ENCODE measurements at places on chromosomes 5 and 9.
A peak's percentile ranks its signal among the peaks of the same experiment; 100 is the strongest.

DNA sequence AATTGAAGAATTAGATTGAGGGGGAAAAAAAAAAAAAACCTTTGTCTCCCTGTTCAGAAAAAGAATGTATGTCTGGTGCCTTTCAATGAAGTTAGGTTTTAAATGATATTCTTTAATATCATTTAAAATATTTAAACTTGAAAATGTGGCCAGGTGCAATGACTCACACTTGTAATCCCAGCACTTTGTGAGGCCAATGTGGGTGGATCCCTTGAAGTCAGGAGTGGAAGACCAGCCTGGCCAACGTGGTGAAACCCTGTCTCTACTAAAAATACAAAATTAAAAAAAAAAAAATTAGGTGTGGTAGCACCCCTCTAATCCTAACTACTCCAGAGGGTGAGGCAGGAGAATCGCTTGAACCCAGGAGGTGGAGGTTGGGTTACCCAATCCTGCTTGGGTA lies 111.1 kb upstream of the RASA1 start:
- DNase-seq, result no peak

DNA sequence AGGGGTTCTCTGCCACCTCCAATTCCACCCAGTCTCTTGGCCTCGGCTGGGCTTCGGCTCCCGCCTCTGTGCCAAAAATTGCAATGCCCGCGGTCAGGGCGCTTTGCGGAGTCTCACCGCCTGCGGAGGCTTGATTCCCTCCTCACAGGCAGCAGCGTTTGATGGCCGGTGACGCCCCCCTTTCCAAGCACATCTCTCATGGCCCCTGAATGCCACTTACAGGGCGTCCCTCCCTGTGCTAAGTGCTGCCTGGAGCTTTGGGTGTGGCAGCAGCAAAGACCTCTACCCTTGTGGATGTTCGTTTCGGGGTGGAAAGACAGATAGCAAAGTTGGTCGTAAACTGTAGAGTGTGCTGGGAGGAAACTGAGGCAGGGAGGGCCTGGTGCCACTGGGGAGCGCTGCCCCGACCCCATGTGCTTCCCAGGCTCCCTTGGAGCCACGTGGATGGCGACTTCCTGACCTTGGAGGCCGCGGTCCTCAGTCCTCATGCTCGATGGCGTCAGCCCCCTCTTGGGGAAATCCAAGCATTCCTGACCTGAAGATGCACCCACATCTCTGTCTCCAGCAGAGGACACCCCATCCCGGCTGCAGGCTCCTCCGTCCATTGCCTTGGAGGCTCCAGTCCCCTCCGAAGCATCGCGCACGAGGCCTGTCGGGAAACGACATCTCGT lies 249.2 kb upstream of the IRX4 start:
- no peak for DNase-seq

GRCh38 chr5:175629261-175629660 lies 28.6 kb upstream of the HRH2 start:
- no peak for DNase-seq

DNA sequence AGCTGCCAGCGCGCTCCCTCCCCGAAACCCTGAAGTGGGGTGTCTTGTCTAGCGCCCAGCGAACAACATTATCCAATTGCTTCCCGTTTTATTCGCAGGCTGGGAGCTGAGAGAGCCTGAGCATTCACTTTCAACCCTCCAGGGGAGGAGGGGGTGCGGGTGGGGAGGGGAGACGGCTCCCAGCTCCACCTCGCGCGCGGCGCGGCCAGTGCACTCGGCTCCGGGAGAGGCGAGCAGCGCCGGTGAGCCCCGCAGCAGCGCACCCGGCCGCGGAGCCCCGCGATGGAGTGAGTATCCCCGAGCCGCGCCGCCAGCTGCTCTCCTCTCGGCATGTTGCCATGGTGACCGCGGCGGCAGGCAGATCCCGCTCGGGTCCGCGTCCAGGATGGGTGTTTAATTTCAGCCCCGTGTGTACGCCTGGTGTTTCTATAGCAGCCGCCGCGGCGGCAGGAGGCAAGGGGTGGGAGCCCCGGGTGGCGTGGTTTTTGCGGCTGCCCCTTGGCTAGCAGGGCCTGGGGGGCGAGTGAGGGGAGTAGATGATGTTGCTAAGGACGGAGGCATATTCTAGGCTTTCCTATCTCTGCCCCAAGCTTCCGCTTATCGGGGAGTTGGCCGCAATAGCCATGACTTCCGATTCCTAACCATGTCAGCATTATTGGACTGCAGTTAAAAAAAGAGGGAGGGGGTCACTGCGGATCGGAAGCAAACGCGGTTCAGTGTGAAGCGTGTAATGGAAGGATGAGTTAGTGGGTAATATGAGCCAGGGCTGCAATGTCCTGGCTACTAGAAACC lies 139.2 kb upstream of the PALM2AKAP2 start:
- DNase-seq, result peak; percentile 5

DNA sequence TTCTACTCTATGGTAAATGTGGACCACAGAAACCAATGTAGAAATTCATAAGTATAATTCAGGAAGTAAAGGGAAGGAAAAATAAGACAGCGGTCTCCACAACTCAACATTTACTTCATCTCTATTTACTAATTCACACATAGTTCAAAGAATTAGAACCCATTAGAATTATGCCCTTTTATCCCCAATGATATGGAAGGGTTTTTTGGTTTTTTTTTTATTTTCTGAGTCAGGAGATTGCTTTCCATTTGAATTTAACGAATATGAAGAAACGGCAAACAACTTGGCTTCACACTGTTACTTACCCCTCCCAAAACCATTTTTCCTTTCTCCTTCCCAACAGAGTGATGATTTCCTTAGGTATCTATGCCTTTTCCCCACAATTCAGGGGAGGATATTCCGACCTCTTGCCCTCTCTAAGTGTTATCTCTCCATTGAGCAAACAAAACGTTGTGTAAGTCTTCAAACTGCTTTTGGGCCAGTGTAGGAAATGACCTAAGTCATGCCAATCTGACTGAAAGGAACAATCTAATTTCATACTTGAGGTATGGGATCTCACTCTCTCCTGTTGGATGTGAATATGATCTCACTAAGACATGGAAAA lies 72.0 kb downstream of the CETN3 start:
- DNase-seq, result no peak

DNA sequence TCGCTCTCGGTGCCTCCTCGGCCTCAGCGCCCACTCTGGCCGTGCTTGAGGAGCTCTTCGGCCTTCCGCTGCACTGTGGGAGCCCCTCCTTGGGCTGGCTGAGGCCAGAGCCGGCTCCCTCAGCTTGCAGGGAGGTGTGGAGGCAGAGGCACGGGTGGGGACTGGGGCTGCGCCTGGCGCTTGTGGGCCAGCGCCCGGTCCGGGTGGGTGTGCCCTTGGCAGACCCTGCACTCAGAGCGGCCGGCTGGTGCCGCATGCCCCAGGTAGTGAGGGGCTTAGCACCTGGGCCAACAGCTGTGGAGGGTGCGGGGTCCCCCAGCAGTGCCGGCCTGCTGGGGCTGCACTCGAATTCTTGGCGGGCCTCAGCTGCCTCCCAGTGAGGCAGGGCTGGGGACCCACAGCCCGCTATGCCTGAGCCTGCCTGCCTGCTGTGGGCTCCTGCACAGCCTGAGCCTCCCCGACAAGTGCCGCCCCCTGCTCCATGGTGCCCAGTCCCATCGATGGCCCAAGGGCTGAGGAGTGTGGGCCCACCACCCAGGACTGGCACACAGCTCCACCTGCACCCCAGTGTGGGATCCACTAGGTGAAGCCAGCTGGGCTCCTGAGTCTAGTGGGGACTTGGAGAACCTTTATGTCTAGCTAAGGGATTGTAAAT lies 2085.2 kb upstream of the ACO1 start:
- no peak for DNase-seq

GRCh38 chr5:164909673-164910072 lies 1404.3 kb downstream of the MAT2B start:
- DNase-seq, result no peak

Measured in B cell (primary cell).